ENCODE measurements at places on chromosomes 16 and 17. TPM values are rescaled to one million over a fixed set of nuclear protein-coding genes. Genes with fewer than 3 reads are reported as not detected.

DNA sequence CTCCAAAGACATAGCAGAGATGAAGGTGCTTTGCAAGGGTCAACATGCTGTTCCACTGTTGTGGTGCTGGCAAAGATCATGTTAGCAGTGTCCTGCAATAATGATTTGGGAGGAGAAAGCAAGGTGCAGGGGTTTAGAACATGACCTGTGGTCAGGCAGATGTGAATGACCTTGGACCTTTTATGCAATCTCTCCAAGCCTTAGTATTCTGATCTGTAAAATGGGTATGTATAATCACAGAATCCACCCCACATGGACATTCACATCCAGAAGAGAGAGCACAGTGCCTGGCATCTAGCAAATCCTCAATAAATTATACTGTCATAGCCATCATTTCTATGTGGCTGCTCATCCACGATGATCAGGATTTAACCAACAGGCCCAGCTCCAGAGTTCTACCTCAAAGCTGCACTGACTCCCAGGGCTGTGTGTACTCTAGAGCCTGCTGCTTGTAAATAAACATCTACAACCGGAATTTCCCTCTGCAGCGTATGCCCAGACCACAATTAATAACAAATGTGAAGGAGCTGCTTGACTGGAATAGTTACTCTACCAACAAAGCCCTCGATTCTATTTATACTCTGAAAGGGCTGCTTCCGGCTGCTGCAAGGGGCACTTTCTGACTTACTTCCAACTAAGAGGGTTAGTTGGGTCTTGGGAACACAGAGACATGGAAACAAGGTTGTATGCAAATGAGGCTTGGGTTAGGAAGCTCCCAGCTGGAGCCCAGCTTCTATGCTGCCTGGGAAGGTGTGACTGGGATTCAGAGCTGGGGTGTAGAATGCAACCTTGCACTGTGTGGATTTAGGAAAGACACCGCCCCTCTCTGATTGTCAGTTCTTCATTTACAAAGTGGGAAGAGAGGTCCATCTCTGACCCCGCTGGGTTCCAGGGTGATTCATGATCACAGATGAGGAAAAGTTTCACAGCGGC lies 265.2 kb downstream of the XYLT1 start:
- DNase-seq, result no peak

GRCh38 chr16:71826533-71827017 lies 17.9 kb upstream of the AP1G1 start:
- no peak for DNase-seq

DNA sequence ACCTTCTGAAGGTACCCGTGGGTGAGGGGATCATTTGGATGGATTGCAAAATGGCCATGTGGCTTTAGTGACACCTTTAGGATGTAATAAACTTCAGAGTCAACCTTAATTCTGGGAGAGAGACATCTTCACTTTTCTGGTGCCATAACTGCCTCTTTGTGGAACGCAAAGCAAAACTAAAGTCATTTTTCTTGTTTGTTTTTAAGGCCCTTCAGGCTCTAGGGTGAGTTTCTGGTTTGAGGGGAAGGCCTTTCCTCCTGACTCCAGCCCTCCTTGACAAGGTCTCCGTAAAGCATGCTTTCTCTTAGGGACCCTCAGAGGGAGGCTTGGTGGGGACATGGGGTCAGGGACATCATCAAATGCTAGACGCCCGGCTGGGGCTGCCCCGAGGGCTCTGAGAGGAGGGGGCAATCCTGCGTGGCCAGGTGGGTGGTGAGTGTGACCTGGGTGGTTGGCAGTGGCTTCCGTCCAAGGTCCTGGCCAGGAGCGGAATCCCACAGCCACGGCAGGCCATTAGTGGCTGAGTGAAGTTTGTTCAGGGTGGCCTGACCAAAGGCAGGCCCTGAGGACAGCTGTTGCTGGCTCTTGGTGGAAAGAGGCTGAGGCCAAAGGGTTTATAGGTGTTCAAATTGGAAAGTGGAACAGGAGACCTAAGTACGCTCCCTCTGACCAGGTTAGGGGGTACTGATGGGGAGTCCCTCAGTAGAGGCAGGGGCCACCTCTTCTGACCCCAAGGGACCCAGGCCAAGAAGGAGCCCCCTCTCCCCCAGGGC lies 112.2 kb downstream of the METRNL start:
- no peak for DNase-seq

GRCh38 chr17:72635034-72635635 lies 457.4 kb downstream of the SLC39A11 start:
- DNase-seq, result no peak

The TP53TG3B gene
- not detected for total RNA-seq

- no peak for DNase-seq
Measured at GRCh38 chr16:66857437-66857836, 13.2 kb downstream of the CA7 start.

GRCh38 chr17:34670618-34671017 lies 91.2 kb downstream of the TMEM132E start:
- no peak for DNase-seq

The CSH2 gene
- not detected for total RNA-seq

DNA sequence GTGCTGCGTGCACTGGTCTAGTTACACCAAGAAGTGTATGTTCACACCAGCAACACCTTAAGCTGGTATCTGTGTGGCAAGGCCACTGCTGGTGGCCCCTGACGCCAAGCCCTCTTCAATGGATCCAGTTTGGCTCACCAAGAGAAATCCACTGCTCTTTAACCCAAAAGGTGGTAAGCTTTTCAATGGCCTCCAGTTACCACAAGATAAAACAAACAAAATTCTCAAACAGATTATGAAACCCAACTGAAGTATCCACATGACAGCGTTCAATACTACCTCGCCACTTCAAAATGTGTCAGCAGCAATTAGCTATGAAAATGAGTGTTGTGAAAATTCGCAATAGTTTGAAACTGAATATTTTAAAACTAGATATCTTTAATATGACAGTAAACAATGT lies 96.5 kb upstream of the AKTIP start:
- no peak for DNase-seq

The SOX15 gene
- 0.69 TPM for total RNA-seq

DNA sequence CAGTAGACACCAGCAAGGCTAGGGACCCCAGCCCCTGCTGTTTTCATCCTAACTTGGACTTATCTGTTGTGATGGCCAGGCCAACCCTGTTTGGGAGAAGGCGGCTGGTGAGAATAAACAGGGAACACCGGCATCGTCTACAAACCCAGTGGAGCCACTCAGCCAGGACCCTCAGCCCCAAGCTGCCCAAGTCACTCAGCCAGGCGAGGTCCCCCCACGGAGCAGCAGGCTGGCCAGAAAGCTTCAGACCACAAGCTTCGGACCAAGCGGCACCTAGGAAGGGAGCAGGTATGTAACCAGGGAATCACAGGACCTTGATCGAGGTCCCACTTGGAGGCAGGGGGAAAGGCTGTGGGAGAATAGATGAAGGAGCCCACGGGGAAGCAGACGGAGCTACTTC lies 23.4 kb downstream of the RBFOX3 start:
- DNase-seq, result no peak

- DNase-seq, result no peak
Measured at GRCh38 chr17:34177642-34178041, 77.4 kb upstream of the CCL2 start.

DNA sequence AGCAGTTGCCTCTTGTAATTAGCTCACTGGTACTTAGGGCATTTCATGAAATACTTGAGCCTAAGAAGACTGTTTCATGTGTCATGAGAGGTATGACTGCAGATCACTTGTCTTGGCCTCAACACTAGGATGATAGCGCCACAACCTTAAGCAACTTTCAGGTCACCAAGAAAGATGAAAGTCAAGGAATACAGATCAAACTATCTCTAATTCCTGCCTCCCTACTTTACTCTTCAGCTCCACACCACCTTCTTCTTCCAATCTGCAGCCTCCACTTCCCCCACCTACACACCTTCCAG lies 28.0 kb downstream of the GNA13 start:
- no peak for DNase-seq

DNA sequence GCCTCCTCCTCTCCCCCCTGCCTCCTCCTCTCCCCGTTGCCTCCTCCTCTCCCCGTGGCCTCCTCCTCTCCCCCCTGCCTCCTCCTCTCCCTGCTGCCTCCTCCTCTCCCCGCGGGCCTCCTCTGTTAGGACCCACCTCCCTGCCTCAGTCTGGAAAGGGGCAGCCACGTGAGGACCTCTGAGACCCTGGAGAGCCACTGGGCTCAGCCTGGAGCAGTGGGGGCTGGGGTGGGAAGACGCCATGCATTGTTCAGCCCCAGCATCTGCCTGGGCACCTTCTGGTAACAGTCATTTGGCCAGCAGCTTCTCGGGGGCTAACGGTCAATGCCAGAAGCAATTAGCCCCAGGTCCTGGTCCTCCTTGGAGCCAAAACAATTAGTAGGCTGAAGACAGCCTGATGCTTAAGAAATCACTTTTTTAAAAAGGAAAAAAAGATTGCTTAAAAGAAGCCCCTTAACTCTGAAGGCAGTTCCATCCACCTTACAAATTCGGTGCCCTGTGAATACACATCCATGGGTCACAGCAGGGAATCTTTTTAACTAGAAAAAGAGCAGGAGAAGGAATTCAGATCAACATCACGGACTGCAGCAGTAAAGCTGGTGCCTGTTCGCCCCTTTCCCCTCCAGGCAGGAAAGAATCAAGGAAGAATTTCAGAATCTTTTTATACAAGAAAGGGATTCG lies 29.8 kb downstream of the NXN start:
- DNase-seq, result no peak

The CDRT15 gene
- not detected for total RNA-seq

The RCVRN gene
- not detected for total RNA-seq

The EPX gene
- not detected for total RNA-seq

The HS3ST3B1 gene
- total RNA-seq, result 2.4 TPM

DNA sequence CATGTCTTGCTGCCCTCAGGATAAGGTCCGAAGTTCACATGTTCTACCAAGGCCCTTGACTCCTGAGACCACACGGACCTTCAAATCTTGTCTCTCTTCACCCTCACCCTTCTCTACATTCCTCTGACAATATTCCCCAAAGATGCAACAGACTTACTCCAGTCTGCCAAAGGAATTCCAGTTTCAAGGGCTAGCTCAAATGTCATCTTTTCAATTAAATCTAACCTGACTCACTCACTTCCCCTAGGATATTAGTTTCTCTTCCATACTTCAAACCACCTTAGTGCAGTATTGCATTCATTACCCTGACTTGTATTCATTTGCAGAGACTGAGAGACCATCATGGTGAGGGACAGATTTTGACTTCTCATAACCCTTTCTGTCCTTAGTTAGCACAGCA lies 59.6 kb upstream of the ADCY9 start:
- DNase-seq, result no peak

- no peak for DNase-seq
Measured at GRCh38 chr17:74822335-74822938, 37.2 kb downstream of the GRIN2C start.

GRCh38 chr17:8728251-8728938 lies 16.2 kb downstream of the CCDC42 start:
- DNase-seq, result no peak

The PIGL gene
- 36.8 TPM for total RNA-seq

DNA sequence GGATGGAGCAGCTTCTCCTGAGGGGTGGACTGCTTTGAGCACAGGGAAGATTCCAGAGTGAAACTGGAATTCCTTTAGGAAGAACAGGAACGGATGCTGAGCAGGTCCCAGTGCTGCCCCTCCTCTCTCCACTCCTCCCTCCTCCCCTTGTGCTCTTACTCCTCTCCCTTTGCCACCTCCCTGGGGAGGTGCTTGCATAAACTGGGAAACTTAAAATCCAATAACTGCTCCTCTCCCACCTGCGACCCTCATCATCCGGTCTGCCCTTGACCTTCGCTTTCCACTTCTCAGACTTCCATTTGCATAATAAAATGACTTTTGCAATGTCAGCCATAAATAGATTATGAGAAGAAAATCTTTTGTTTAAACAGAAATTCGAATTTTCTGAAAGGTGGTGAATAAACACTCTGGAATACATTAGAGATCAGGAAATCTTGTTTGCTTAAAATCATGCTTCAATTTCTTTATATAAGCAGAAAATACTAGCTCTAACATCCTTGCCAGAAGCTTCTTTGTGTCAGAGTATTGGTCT lies 23.7 kb downstream of the HSBP1 start:
- no peak for DNase-seq

GRCh38 chr16:3974751-3975150 lies 94.2 kb upstream of the CREBBP start:
- DNase-seq, result no peak

DNA sequence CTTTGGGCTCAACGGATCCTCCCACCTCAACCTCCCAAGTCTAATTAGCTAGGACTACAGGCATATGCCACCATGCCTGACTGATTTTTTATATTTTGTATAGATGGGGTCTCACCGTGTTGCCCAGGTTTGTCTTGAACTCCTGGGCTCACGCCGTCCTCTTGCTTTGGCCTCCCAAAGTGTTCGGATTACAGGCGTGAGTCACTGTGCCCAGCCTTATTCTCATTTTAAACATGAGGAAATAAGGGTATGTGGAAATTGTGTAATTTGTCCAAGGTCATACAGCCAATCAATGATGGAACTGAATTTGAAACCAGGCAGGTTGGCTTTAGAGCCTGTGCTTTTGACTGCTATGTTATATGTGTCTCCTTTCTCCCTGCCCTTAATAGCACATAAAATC lies 27.4 kb upstream of the AQP8 start:
- no peak for DNase-seq

- DNase-seq, result no peak
Measured at GRCh38 chr17:51154176-51154575, 817 bp downstream of the NME1 start.

DNA sequence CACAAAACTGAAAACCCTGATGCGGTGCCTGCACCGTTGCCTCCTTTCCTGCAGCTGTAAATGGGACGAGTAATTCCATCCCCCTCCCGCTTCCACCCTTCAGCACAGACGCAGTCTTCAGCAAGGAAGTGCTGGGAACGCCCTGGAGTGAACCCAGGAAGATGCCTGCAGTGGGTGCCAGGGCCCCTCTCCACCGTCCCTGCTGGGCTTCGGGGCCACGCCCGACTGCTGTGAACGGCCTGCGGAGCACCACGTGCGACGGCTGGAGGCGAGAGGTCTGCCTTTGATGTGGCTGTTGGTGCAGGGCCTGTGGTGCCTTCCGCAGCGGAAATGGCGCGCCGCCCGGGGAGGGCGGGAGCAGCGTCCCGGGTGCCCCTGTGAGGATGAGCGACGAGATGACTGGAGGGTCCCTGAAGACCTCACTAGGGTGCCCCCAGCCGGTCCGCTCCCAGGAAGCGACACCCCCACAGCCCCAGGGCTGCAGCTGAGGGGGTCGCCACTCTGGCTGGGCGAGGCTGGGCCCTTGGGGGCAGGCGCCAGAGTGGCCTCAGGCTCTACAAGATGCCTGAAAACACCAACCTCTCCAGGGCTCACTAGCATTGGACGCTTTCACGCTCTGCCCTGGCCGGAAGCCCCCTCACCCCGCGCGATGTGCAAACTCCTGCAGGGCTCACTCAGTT lies 749 bp upstream of the MC1R start:
- DNase-seq, result peak; percentile 96
